Fibroblast of skin of left quadriceps (primary cell): ENCODE measurements at places on chromosomes 16 and 17.
A peak's percentile ranks its signal among the peaks of the same experiment; 100 is the strongest.

- DNase-seq, result no peak
Observed at GRCh38 chr17:40361063-40361924, 3.2 kb downstream of the GJD3 start.

DNA sequence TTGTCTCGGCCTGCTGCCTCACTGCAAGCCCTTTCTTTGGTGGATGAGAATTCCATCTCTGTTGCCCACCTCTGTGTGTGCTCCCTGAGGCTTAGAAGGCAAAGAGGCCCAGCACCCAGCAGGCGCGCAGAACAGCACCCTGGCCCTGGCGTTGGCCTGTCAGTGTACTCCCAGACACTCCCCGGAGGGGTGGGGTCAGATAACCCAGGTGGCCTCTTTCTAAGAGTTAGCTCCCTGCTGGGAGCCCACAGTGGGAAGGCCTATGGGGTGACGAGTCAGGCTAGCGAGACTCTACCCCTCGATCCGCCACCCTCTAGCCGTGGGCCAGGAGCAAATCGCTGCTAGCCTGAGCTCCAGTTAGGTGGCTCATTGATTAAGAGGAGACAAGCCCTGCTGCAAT lies 38.1 kb downstream of the SRL start:
- no peak for DNase-seq

- peak; percentile 8 for DNase-seq
Observed at GRCh38 chr16:89860747-89861304, 12.6 kb upstream of the TCF25 start.

- no peak for DNase-seq
Observed at GRCh38 chr16:84868829-84869472, 49.2 kb downstream of the CRISPLD2 start.

GRCh38 chr16:49012961-49013726 lies 268.5 kb downstream of the CBLN1 start:
- no peak for DNase-seq

GRCh38 chr16:53756275-53756996 lies 52.5 kb downstream of the FTO start:
- DNase-seq, result no peak

GRCh38 chr17:47810200-47810821 lies 11.3 kb downstream of the OSBPL7 start:
- DNase-seq, result peak; percentile 60

DNA sequence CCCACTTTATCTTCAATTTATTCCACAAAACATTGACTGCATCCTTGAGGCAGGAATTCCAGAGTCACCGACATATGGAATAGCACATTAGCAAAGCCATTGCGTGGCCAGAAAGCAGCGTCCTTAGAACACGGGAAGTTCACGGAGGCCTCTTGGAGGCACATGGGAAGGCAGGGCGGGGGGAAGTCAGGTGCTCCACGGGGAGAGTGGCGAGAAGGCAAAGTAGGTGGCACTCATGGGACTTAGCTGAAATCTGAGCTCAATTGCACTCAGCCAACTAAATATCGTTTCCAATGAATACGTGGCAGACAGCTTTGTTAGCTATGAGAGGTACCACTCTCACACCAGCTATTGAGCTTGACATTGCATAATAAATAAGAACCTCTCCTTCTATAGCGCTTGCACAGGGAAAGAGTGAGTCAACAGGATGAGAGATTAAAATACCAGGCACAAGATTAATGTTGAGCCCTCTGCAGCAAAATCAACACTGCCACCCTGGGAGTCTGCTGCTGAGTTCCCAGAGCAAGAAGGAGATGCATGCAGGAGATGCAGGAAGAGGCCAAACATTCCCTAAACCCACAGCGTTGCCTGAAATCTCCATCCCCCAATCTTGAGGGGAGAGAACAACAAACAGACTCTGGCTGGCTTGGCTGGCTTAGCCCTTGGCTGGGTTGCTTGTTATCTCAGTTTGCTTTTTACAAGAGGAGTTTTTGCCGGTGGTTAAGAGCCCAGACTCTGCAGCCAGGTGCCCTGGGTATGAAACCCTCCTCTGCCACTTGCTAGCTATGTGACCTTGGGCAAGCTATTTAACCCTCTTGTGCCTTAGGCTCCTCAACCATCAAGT lies 28.8 kb downstream of the ABCC12 start:
- DNase-seq, result peak; percentile 99

DNA sequence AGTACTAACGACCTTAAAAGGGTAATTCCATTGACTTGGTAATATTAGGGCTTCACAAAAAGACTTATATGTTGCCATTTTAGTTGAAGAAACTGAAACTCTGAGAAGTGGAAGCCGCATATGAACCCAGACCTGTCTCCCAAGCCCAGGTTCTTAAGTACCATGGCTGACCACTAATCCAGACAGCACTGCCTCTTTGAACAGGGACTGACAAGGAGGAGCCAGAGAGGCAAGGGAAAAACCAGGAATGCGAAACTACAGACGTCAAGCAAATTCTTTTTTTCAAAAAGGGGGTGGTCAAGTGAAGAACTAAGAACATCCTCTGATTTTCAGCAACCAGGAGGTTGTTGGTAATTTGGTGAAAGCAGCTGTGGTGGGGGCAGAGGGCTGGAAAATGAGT lies 15.2 kb downstream of the CYB5D1 start:
- no peak for DNase-seq

DNA sequence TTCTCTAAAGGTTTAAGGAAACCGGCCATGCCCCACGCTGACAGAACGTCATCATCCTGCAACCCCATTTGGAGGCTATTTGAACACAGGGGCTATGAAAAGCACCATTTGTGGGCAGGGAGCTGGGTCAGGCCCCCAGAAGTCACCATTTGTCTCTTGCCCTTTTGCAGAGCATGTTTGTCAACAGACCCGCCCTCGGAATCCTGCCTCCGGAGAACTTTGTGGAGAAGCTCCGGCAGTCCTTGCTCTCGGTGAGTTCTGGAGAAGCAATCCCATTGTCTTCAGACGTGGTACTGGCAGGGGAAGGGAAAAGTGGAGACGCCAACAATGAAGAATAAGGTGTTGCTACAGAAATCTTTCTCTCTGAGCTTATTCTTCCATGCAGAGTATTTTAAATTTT lies 33.5 kb downstream of the TMEM186 start:
- DNase-seq, result no peak

DNA sequence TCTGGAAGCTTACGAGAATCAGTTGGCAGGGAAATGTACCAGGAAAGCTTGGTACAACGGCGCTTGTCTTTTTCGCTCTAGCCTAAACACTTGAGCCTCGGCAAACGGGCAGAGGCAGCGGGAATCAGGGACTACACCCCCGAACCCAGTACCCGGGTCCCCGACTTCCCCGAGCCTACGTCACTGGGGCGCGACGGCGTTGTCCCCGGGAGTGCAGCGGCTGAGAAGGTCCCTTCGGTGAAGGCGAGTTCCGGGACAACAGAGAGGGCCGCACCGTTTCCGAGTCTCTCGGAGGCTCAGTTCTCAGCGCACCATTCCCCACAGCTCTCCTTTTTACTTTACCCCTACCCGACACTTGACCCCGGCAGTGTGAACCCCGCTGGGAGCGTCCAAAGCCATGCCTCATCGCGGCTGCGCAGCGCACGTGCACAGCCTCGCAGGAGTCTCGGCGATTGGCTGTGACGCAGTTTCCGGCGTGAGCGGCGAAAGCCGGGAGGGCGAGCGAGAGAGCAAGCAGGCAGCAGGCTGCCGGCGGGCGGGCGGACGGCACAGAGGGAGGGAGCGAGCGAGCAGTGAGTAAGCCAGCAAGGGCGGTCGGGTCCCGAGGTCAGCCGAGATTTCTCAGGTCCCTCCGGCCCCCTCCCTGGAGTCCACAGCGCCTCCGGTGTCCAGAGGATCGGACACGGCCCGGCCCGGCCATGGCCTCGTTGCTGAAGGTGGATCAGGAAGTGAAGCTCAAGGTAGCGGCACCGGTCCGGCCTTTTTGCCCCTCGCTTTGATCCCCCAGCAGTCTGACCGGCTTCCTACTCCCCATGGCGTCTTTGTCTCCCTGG lies at the start of gene PSME3:
Gene PSME3 (plus strand): TSS at position 464 of the 833 bp plus-strand sequence. CDS start 235 bp downstream, at position 699.
- DNase-seq, result peak; percentile 65

DNA sequence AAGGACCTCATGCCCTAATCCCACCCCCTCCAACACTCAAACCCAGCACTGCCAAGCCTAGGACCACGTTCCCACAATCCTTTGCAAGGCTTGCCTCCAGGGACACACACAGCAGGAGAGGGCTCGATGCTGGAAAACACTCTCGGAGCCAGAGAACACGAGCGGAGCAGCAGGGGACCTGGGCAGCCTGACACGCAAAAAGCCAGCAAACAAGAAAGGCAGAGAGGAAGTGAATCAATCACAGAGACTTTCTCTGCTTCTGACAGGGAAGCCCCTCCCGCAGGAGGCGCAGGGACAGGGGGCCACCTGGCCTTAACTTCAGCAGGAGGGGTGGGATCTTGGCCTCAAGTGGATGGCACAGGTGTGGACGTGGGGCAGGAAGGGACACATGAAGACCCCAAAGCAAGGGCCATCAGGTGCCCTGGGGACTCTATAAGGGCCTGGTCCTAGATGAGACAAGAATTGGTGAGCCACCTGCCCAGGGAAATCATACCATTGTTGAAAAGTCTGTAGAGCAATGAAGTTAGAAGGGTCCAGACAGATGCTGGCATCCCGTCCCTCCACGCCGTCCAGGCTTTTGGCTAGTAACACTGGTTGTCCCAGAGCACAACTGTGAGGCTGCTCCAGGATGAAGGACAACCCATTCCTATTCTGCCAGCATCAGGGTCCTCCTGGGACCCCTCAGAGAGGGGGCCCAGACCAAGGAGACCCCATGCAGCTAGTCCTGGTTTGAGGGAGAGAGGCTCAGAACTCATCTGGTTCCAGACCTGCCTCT lies 2.2 kb downstream of the SDK2 start:
- DNase-seq, result no peak

GRCh38 chr16:62190426-62190825 lies 154.2 kb upstream of the CDH8 start:
- peak; percentile 15 for DNase-seq

DNA sequence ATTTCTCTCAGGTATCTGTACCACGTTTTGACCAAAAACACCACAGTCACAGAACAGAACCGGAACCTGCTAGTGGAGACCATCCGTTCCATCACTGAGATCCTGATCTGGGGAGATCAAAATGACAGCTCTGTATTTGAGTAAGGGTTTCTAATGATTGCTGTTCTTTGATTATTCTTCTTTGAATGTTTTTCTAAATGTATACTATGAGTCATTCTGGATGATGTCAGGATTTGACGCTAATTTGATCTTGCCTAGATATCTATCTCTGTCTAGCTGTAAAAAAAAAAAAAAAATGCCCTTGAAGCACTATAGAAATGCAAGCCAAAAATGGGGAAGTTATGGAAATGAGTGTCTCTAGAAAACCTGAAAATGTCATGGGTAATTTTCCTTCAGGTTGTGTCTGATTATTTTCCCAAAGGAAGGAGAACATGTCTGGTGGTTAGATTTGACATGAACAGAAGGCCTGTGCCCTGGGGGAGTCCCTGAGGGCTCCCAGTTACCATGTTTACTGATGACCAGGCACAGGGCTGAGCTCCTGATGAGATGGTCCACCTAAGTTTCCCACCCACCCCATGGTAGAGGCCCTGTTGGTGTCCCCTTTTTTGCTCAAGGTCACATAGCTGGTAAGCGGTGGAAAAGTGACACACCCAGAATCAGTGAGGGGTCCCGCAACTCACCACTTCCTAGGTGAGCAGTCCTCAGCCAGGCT lies 13.6 kb downstream of the CLEC16A start:
- DNase-seq, result no peak

- no peak for DNase-seq
Observed at GRCh38 chr16:81165411-81166097, 69.4 kb upstream of the GCSH start.

DNA sequence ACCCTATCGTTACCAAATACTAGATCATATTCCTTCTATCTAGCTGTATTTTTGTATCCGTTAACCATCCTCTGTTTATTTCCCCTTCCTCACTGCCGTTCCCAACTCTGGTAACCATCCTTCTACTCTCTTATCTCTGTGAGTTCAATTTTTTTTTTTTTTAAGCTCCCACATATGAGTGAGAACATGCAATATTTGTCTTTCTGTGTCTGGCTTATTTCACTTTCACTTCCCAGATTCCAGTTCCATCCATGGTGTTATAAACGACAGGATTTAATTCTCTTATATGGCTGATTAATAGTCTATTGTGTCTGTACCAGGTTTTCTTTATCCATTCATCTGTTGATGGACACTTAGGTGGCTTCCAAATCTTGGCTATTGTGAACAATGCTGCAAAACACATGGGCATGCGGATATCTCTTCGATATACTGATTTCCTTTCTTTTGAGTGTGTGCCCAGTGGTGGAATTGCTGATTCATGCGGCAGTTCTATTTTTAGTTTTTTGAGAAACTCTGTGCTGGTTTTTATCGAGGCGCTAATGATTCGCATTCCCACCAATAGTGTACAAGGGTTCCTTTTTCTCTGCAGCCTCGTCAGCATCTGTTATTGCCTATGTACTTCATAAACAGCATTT lies 599.6 kb downstream of the TMEM114 start:
- DNase-seq, result no peak

DNA sequence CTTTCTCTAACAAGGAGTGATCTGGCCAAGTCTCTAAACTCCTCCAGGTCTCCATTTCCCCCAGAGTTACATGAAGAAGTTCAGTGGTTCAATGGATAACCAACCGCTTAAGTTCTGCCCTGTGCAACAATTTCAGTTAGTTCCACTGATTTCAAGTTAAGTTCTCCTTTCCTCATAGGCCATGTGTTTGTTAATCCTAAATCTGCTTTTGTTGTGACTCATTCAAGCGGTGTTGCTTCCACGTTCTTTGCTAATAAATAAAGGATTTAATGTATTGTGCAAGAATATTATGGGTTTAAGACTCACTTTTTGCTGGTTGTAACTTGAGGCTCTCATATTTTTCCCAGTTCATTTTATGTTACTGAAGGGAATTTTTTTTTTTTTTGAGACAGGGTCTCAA lies 36.3 kb downstream of the GNA13 start:
- DNase-seq, result peak; percentile 78

DNA sequence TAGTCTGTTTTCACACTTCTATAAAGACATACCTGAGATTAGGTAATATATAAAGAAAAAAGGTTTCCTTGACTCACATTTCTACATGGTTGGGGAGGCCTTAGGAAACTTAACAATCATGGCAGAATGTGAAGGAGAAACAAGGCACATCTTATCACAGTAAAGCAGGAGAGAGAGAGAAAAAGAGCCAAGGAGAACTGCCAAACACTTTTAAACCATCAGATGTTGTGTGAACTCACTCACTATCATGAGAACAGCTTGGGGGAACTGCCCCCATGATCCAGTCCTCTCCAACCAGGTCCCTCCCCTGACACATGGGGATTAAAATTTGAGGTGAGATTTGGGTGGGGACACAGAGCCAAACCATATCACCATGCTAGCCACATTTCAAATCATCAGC lies 547.9 kb downstream of the CDH13 start:
- no peak for DNase-seq
